ENCODE measurements at places on chromosomes 12 and 14.

GRCh38 chr14:50451854-50452253 lies 55.2 kb upstream of the CDKL1 start:
- DNase-seq: no peak

DNA sequence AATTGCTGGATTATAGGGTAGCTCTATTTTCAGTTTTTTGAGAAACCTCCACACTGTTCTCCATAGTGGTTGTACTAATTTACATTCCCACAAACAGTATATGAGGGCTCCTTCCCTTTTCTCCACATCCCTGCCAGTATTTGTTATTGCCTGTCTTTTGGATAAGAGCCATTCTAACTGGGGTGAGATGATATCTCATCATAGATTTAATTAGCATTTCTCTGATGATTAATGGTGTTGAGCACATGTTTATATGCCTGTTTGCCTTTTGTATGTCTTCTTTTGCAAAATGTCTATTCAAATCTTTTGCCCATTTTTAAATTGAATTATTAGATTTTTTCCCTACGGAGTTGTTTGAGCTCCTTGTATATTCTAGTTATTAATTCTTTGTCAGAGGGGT lies 385.3 kb downstream of the CCER1 start:
- DNase-seq: no peak

DNA sequence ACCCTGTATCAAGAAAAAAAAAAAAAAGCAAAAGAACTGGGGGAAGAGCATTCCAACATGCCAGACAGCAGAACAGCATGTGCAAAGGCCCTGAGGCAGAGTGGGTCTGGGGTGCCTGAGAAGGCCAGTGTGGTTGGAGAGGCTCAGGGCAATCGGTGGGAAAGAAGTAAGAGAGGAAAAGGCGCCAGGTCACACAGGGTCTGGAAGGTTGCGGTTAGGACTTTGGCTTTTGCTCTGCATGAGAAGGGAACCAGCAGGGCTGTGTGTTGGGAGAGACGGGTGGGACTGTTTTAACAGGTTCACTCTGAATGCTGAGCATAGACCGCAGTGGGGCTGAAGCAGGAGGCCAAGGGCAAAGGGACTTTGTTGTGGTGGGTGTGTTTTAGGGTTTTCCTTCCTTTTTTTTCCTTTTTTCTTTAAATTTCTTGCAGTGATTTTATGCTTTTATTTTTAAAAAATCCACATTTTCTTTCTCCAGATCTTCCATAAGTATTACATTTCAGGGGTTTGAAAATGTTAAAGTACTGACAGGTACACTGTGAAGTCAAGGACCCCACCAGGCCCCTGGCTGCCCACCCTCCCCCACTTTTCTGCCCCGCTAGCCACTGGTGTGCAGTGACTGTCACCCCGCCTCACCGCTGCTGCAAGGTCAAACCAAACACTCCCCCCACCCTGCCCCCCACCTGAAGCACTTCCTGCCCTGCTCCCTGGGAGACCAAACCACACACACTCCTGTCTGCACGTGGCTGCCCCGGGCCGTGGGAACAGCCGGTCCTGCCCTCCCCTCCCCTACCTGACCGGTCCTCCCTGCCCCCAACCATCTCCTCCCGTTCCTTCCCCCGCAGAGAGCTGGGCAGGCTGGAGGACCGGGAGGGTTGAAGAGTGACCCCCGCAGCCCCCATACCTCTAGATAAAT lies 30.0 kb downstream of the DTX1 start:
- DNase-seq: no peak

DNA sequence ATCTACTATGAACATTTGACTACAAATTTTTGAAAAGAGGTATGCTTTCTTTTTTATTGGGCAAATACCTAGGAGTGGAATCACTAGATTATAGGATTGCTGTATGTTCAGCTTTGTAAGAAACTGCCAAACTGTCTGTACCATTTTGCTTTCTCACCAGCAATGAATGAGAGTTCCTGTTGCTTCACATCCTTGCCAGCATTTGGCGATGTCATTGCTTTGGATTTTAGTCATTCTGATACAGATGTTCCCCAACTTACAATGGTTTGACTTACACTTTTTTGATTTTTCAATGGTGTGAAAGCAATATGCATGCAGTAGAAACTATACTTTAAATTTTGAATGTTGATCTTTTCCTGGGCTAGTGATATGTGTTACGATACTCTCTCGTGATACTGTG lies 328.7 kb downstream of the RAD51B start:
- no peak for DNase-seq

DNA sequence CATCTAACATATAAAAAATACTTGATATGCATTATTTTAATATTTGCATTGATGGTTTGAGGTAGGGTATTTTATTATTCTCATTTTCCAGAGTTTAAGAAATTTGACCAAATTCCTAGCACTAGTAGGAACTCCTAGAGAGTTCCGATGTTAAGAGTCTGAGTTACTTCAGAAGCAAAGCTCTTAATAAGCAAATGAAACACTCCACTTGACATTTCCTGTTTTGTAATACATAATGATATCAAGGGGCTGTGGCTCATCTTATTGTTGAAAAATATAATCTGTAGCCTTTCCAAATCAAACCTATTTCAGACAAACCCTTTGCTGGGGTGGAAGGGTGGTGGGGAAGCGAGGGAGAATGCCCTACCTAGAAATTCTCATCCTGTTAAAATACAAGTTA lies 355.5 kb downstream of the DIO2 start:
- DNase-seq: no peak

GRCh38 chr14:23512156-23512555 lies 39.4 kb downstream of the ZFHX2 start:
- no peak for DNase-seq

- no peak for DNase-seq
These were observed 79.2 kb upstream of the CLMN start for GRCh38 chr14:95398630-95399547.

Data from retina (tissue), 1 donor.